ENCODE measurements at places on chromosomes 7 and 10.

DNA sequence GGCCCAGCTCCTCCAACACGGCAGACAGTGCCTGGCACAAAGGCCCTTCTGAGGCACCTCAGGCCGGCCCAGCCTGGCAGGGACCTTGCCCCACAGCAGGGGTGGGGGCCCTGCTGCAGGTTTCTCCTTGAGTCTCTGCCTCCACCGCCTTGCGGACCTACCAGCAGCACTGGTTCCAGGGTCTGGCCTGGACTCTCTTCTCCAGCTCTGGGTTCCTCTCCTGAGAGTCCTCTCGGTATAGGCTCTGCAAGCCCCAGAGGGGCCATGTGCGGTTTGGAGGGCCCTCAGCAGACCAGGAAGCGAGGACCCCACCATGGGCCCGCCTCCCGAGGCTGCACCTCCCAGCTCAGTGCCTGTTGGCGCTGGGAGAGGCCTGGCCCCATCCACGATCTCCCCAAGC, 38.1 kb upstream of the ADGRA1 start:
- no peak for DNase-seq

GRCh38 chr7:41942468-41943093, 239.7 kb upstream of the INHBA start:
- no peak for DNase-seq

GRCh38 chr10:100806356-100806645, 60.9 kb downstream of the PAX2 start:
- no peak for DNase-seq

- DNase-seq = no peak
These were observed 13.7 kb downstream of the COPG2 start for GRCh38 chr7:130654850-130655249.

DNA sequence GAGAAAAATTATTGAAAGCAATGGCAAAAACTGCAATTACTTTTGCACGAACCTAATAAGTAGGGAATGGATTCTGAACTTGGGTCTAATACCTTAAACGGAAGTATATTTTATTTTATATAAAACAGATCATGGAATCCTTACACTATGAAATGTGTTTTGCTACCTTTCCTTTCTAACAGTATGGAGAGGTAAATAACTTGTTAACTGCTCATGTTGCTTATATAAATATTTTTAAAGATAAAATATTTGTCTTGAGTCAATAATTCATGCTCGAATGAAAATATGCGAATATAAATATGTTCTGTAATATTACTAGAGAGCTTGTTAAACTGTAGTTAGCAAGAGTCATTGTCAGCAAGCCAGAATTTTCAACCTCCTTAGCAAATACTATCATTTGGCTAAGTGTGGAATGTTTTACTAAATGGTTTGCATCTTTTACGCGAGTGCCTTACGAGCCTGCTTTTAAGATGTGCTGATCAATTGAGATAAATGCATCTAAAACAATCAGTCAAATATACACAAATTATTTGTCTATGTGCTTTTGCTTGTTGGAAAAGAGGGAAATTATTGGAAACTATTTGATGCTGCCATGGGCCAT, 5.9 kb downstream of the GNAT3 start:
- no peak for DNase-seq

DNA sequence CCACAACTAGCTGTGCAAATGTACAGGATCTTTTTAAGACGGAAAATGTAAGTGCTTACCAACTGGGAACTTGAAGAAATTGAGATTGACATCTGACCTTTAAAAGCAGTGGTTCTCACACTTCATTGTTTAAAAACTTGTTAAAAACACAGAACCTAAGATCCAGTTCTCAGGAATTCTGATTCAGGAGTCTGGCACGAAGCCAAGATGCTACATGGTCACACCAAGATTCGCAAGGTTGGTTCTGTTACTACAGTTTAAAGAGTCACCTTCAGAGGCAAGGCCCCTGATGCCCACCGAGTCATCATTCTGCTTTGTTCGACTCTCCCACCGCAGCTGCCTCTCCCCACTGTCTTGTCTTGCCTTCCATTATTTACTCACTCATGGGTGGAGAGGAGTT, 113.3 kb downstream of the GLI3 start:
- no peak for DNase-seq

- no peak for DNase-seq
These were observed 43.2 kb upstream of the ZMIZ2 start for GRCh38 chr7:44705434-44705833.

DNA sequence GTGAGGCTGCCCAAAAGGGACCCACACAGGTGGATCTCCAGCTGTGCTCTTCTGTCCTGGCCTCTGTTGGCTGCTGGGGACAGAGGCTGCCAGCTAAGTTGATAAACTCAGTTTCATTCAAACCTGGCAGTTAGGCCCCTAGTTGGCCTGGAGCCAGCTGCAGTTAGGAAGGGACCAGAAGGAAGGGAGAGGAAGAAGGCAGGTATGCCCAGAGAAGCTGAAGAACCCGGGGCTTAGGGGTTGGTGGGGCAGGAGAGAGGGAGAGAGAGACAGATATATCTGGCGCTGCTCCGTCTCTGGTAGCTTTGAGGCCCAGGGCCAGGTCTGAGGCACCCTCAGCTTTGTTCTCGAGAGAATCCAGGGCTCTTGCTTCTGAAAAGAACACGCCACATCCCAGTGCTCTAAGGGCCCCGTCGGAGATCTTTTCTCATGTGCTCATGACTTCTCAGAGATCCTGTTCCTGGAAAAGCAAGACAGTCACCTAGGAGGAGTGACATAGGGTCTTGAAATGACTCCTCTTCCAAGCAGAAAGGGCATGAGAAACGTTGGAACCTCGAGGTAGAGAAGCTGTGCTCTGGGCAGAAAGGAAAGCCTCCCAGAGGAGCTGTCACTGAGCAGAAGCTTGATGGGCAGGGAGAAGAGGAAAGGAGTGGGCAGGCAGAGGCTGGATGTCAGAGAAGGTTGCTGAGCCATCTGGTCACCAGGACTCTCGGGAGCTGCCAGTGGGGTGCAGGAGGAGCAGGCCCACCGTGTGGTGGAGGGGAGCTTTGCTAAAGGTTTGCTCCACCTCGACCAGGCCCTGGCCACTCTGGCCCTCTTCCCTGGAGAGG, 153.6 kb downstream of the ARHGAP21 start:
- no peak for DNase-seq

DNA sequence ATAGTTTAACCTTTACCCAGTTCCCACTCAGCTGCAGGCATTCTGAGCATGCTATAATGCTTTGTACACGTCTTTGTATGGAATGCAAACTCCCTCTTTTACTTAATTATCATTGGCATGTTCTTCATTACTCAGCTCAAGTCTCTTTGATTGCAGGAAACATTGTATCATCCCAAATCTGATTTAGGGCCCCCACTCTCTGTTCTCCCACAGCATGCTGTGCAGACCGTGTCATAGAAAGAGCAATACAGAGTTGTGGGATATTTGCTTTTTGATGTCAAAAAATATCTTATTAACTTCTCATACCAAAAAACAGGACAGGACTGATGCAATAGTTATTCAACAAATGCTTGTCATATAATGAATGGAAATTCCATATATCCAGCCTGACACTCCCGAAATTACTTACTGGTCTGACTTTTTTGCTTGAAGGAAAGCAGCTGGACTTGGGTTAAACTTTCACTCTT, 1081.5 kb upstream of the C7orf33 start:
- DNase-seq = no peak

DNA sequence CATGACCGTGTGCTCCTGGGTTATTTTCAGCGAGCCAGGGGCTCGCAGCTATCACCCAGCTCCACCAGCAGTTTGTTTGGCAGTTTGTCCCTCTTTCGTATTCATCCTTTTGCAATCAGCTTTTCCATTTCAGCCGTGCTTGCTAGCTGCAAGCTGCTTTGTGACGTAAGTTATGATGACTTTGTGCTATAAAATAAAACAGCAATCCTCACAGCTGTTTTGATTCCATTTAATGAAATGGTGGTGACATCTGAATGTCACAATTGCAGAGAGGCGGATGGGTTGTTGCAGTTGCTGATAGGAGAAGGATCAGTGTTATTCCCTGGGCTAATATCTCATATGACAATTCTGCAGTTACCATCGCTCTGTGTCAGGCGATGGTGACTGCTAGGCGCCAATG, 251.7 kb downstream of the SNX10 start:
- no peak for DNase-seq

DNA sequence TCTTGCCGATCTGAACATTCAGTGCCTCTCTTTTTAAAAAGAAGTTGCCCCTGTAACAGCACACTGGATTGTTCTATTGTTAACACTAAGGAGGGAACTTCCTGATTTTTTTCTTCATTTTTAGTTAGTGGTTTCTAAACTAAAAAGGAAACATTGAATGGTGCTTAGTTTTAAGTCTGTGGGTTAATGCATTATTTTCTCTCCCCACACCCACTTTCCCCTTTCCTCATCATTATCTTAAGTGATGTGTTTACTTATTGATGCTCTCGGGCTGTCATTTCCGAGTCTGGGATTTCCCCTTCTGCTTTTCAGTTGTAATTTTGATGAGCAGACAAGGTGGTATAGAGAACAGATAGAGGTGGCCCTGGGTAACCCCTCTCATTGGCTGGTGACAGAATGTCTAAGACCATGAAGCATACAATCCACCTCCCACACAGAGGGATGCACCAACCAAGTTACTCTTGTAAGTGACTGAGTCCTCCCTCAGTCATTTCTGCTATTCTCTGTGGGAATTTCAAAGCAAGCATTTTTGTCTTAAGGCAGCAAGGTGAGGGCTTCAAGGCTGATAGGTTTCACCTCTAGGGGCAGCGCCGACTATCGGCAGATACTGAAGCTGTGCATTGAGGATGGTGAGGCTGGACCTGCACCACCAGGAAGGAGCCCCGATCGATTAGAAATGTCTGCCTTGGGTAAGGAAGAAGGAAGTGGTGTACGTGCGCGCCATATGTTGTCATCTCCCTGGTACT, 49.5 kb downstream of the CHN2 start:
- no peak for DNase-seq

- DNase-seq = no peak
These were observed 132.6 kb downstream of the MAPK8 start for GRCh38 chr10:48439031-48439430.

DNA sequence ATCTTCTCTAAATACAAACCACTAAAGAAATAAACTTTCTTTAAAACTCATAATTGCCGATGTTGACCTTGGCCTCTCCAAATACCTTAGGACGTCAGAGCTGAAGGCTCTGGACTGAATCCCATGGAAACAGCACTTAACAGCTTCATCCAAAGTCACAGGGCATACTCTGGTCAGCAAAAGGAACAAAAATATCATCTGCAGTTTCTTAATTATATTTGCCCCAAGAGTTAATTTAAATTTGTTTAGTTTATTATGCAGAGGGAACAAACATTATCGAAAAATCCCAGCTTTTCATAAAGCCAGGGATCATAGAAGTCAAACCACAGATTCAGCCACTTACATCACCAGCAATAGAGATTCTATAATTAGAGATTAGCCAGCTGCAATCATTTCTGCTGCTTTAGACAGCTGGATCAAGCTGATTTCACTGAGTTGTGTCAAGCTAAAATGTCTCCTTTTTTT, 20.5 kb upstream of the FAM13C start:
- DNase-seq = no peak

GRCh38 chr7:92833766-92834506, 2.4 kb downstream of the CDK6 start:
- DNase-seq = peak; percentile 50

DNA sequence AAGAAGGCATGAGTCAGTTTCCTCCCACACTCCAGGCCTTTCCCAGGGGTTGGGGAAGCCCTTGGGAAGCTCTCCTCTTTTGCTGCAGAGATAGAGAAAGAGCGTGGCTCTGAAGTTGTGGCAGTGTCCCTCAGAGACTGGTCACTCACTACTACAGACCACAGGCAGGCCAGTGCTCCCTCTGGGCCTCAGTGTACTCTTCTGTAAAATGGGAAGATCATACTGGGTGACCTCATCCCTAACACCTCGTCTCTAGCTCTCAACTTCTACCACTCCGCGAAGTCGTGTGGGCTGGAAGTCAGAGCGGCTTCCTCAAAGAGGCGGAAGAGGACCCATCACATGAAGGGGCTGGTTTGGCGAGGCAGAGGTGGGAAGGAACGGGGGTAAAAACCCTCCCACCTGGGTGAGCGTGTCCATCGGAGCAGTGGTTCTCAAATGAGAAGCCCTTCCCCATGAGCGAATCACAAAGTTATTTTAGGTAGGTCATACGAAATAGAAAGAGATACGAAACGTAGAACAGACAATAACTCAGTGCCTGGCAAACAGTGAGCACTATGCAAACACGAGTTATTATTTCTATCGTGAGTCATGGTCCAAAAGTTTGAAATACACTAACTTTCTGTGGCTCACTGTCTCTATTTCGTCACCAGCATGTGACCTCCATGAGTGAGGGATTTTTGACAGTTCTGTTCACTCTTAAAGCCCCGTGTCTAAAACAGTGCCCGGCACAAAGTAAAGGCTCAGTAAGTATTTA, 32.7 kb downstream of the PRKAG2 start:
- DNase-seq = no peak

- no peak for DNase-seq
These were observed 19.6 kb upstream of the AKR1C2 start for GRCh38 chr10:5023177-5023805.

All from activated gamma-delta T cell (primary cell).